ENCODE measurements at places on chromosomes 13 and 19. TPM values are rescaled to one million over a fixed set of nuclear protein-coding genes. Genes with fewer than 3 reads are reported as not detected.

Gene C19orf67
- 3.6 TPM for total RNA-seq

DNA sequence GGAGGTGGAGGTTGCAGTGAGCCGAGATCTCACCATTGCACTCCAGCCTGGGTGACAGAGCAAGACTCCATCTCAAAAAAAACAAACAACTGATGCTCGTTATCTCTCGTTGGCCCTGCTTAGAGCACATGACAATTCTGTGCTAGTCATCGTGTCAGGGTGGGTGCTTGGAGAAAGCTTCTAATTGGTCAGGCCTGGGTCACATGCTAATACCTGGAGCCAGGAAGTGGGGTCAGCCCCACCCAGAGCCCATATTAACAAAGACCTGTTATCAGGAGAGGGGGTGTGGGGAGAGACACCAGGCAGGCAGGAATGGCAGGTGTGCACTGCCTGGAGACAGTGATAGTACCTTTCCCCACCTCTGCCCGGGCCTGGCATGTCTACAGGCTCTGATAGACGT lies 84.9 kb downstream of the DPF1 start:
- no peak overlapping the region for H3K27ac ChIP-seq
- H3K4me3 ChIP-seq: no peak overlapping the region
- no peaks in the 10 kb centered on the region for H3K36me3 ChIP-seq

GRCh38 chr13:31731921-31732320 lies 7.4 kb upstream of the RXFP2 start:
- H3K27ac ChIP-seq: no peak overlapping the region
- no peaks in the 10 kb centered on the region for H3K36me3 ChIP-seq
- H3K4me3 ChIP-seq: no peak overlapping the region
- no peaks in the 10 kb centered on the region for H3K27me3 ChIP-seq
- no peaks in the 10 kb centered on the region for H3K4me1 ChIP-seq

- DNase-seq: no peak
- no peaks in the 10 kb centered on the region for H3K36me3 ChIP-seq
- H3K4me1 ChIP-seq: no peaks in the 10 kb centered on the region
- no peak overlapping the region for H3K4me3 ChIP-seq
- no peak overlapping the region for H3K27ac ChIP-seq
- no peaks in the 10 kb centered on the region for H3K27me3 ChIP-seq
Observed at GRCh38 chr13:84279166-84279565, 396.9 kb upstream of the SLITRK1 start.
